ENCODE measurements at places on chromosomes 11 and 22.

- no peak for DNase-seq
These were observed 22.3 kb upstream of the PPP2R1B start for GRCh38 chr11:111788464-111788863.

DNA sequence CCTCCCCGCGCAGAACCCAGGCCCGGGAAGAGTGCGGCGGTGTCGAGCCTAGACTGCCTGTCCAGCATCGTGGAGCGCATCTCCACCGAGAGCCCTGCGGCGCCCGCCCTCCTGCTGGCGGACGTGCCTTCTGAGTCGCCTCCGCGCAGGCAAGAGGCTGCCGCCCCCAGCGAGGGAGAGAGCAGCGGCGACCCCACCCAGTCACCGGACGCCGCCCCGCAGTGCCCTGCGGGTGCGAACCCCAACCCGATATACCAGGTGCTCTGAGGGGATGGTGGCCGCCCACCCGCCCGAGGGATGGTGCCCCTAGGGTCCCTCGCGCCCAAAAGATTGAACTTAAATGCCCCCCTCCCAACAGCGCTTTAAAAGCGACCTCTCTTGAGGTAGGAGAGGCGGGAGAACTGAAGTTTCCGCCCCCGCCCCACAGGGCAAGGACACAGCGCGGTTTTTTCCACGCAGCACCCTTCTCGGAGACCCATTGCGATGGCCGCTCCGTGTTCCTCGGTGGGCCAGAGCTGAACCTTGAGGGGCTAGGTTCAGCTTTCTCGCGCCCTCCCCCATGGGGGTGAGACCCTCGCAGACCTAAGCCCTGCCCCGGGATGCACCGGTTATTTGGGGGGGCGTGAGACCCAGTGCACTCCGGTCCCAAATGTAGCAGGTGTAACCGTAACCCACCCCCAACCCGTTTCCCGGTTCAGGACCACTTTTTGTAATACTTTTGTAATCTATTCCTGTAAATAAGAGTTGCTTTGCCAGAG lies 2.0 kb downstream of the MYOD1 start:
- DNase-seq: no peak

DNA sequence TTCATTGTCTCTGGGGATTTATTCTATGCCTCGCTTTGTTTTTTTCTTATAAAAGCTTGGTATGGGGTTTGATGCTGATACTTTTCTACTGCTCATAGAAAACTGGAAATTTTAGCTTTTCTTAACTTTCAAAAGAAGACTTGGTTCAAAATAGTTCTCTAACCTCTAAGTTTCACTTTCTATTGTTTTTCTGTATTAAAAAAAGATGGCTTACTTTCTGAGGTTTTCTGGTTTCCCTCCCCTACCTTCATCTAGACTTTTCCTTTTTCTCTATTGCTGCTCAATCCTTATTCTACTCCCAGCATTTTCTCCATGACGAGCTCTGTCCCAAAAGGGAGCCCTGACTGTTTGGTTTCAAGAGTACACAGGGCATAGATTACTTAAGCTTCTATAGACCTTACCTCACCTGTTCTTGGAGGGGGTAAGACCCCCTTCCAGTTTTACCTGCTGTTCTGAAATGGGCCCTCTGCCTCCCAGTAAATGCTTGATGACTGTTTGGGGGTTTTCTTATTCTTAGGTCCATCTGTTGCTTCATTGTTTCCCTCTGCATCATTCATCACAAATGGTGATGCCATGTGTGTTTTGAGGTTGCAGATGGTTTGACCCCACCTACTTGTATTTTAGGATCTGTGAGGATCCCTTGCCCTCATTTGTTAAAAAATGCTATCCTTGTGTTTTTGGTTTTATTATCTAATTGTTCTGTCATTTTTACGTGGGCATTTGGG lies 29.5 kb downstream of the DNHD1 start:
- no peak for DNase-seq

- DNase-seq: no peak
These were observed 7.3 kb upstream of the TBX1 start for GRCh38 chr22:19753090-19753842.

DNA sequence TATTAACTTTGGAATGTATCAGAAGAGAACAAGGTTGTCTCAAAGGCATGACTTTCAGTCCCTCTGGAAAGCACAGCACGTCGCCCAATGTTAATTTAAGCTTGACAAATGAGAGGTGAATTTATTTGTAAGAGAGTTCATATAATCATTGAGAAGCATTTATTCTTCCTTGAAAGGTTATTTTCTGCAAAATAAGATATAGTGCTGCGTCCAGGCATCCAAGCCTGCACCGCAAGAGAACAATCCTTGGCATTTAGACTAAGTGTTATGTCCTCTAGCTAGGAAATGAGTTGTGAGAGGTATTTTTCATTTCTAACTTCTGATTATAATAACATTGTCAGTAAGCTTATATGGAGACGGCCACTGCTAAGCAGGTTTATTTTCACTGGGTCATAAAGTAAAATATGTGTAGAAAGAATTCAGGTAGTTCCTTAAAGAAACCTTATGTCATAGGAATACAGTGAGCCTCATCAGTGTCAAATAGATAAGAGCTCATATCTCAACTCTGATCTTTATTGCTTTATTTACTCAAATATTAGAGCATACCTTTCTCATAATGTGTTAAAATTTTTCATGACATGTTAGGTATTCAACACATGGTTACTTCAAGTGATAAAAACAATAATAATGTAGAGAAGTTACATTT lies 182.0 kb downstream of the LUZP2 start:
- DNase-seq: no peak

- no peak for DNase-seq
These were observed 188.7 kb downstream of the CSNK2A3 start for GRCh38 chr11:11164334-11164690.

- DNase-seq: no peak
These were observed 34.1 kb downstream of the LIF start for GRCh38 chr22:30212363-30212995.

- DNase-seq: no peak
These were observed 12.3 kb downstream of the PSMD13 start for GRCh38 chr11:249062-249461.

All from NCI-H1092 (cell line).